ENCODE measurements at places on chromosomes 4 and X.

GRCh38 chr4:76697129-76697803, 200.7 kb downstream of the SOWAHB start:
- DNase-seq = no peak

- DNase-seq = no peak
These were observed 27.4 kb downstream of the HOPX start for GRCh38 chr4:56653461-56654237.

- no peak for DNase-seq
These were observed 29.5 kb upstream of the USP9X start for GRCh38 chrX:41055740-41056139.

GRCh38 chr4:54076673-54077072, 12.3 kb upstream of the CHIC2 start:
- no peak for DNase-seq

- no peak for DNase-seq
These were observed 85.7 kb upstream of the SHISA3 start for GRCh38 chr4:42311591-42311990.

DNA sequence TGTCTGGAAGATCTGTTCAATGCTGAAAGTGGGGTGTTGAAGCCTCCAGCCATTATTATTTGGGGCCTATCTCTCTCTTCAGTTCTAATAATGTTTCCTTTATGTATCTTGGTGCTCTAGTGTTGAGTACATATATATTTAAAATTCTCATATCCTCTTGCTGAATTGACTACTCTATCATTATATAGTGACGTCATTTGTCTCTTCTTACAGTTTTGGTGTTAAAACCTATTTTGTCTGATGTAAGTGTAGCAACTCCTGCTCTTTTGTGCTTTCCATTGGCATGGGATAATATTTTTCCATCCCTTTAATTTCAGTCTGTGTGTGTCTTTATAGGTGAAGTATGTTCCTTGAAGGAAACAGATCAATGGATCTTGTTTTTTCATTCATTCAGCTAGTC, 446.0 kb downstream of the FAM47A start:
- no peak for DNase-seq

DNA sequence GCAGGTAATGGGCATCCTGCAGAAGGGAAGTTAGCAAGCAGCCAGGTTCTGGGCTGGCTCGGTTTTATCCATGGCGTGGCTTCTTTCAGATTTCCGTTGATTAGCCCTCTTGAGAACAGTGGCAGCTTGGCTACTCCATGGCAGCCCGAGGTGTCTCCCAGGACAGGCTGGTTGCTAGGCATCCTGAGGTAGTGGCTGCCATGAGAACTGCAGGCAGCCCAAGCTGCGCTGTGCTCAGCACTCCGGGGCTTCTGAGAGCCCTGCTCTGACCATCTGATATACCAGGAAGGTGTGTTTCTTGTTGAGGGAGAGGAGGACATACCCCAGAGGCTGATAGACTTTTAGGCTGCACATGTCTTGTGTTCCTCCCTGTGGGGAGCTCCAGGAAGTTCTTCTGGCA, 253.4 kb upstream of the CASK start:
- DNase-seq = no peak

DNA sequence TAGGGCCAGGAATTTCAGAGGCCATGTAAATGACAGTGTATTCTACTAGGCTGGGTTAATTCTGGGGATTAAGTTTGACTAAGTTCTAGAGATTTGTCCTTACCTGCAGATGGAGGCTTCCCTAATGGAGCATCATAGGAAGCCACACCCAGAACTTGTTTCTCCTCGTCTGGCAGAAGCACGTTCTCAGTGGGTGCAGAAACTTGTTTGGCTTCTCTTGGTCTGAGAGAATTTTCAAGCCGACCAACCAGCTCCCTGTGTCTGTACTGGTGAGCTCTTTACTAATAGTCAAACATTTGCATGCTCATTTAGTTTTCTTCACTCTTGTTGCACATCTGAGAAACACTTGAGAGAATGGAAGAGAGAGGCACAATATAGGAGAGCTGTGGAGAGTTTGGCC, 907 bp upstream of the ATP10D start:
- no peak for DNase-seq

GRCh38 chr4:78308517-78308916, 243.1 kb upstream of the ANXA3 start:
- DNase-seq = no peak

- DNase-seq = no peak
These were observed at the start of gene SMIM10 for GRCh38 chrX:134990801-134991481. Gene SMIM10, plus strand, starts transcription at chrX:134990991. Its CDS starts 105 bp downstream, at chrX:134991096.

GRCh38 chrX:77967631-77968030, 1.8 kb downstream of the PGAM4 start:
- DNase-seq = no peak

- DNase-seq = no peak
These were observed 309.4 kb downstream of the ANTXR2 start for GRCh38 chr4:79763486-79764075.

DNA sequence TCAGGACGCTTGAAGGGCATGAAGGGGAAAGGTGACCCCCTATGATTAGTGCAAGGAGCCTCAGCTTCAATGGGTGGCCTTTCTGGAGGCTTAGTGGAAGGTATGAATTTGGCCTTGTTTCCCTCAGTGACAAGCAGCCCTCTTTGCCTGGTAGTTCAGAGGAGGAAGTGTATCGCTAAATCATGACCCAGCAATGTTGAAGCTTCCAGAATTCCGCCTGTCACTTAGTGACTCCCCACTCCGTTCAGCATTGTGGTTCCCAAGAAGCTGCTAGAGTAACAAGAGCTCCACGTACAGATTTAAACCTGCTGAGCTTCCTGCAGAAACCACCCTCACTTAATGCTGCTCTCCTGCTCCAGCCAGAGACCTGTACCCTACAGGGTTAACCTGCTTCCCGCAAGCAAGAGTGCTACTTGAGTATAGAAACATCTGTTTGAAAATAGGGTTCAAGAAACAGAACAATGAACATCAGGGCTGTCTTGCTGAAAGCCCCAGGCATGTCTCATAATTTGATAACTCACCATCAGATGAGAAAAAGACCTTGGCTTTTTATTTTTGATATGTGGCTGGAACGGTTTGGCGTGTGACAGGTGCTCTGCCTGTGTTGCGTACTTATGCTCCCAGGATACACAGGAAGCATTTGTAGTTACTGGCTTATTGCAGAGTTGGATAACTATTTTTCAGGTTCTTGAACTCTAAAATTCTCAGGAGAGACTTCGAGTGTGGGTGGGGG, 105.2 kb downstream of the UCHL1 start:
- no peak for DNase-seq

- no peak for DNase-seq
These were observed 1392.7 kb downstream of the PCDH7 start for GRCh38 chr4:32112891-32113290.

DNA sequence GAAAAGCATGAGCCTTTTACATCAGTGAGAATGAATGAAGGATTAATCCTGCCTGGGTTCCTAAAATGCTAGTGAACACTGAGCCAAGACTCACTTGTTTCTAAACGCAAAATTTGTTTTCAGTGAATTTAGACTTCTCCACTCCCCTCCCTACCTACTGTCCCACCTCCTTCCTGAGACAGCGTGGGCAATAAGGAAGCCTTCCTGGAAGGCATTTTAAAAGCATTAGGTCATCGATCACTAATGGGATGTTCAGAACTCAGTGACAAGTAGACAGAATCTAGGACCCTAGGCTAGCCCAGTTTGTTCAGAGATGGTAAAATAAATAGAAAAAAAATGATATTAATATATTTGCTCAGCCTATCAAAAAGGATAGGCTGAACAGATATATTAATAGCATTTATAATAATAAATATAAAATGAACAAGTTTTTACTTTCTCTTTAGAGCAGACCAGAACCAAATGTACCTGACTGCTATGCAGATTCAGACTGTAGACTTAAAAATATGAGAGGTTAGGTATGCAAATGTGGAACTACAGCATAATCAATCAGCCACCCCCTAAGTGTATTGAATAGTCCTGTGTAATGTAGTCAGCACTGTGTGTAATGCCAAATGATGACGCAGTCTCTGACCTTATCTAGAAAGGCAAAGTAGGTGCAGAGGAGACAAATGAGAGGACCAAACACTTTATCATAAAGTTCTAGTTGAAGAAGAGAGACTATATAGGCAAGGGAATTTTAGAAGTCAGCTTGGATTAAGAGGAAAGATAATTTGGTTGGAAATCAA, 331.1 kb downstream of the GPAT3 start:
- no peak for DNase-seq

- no peak for DNase-seq
These were observed 133.3 kb upstream of the ZIC3 start for GRCh38 chrX:137432609-137433008.

DNA sequence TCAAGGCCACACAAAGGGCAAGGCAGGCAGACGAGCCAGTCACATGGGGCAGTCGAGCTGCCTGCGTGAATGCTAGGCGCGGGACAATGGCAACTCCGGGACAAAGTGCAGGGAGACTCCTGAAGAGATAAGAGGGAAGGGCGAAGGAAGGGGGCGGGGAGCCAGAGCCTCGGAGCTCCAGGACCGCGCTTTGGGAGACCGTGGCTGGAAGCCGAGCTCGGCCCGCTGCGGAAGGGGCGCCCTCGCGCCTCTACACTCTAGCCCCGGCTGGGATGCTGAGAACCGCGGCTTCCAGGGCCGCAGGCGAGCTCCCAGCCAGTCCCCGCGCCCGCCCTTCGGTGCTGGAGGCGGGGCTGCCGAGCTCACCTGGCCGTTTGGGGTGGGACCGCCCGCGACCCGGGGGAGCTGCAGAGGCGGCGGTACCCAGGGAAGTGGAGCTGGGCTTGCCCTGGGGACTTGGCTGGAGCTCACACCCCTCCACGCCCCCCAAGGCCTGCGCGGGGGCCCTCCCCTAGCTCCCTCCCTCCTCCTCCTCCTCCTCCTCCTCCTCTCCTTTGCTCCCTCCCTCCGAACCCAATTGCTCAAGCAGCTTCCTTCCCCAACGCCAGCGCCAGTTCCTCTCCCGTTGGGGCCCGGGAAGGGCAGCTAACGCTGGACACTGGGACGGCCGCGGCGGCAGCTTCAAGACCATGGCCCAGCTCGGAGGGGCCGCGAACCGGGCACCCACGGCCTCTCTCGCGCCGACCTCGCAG, at the start of gene SOWAHD:
Gene SOWAHD, plus strand, starts transcription at position 610 of the 752 bp plus-strand sequence. Its CDS starts 80 bp downstream, at position 690.
- DNase-seq = no peak

- no peak for DNase-seq
These were observed 1.8 kb downstream of the PROM1 start for GRCh38 chr4:16082041-16082425.

DNA sequence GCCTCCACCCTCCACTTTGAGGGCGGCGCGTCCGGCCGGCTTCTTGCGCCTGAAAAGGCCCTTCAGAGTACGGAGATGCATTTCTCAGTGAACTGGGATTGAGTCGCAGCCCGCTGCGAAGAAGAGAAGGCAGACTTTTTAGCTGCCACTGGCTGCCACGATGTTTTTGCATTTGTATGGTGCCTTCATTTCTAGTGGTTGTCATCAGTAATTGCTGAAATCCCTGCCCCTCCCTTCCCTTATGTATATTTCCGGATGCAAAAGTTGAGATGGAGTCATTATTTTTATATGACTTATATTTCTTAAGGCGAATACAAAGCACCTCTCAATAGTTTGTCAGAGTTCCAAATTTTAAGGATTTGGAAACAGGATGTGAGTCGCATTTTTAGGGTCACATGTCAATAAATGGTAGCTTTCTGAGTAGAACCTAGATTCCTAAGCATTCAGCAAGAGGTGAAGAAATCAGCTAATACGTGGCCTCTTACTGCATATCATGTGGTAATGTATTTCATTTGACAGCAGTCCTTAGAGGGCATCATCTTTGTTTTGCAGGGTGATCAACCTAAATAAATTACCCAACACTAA, 658 bp downstream of the ATP6AP2 start:
- DNase-seq = no peak
